Thyroid gland (tissue), 4 donors: ENCODE measurements at places on chromosomes 16 and 17. TPM values are rescaled to one million over a fixed set of nuclear protein-coding genes. Genes with fewer than 3 reads are reported as not detected.

- DNase-seq, result no peak
Measured at GRCh38 chr17:58204796-58205195, 12.3 kb downstream of the EPX start.

DNA sequence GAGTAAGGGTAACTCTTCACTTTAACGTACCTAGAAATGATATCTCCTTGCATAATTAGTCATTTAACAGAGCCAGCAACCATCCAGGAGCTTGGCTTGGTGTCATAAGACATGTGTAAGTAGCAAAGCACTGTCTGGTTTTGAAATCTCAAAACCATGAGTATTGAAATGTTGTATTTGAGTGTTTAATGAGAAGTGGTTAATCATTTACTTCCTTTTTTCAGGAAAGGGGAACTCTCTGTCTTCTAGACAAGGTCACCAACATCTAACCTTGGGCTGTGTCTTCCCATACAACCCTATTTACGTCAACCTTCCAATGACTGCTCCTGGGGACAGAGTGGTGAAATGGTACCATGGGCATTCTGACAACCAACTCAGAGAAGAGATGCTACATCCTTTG is 27.1 kb downstream of the PMP22 start:
- no peak for DNase-seq

C16orf92 gene
- total RNA-seq, result not detected

GRCh38 chr17:81984773-81985410 is 7.5 kb downstream of the ASPSCR1 start:
- DNase-seq, result no peak

PRR35 gene
- not detected for total RNA-seq

- no peak for DNase-seq
Measured at GRCh38 chr17:57603546-57603945, 141.6 kb downstream of the CCDC182 start.

GRCh38 chr16:58815181-58815888 is 81.2 kb upstream of the GOT2 start:
- no peak for DNase-seq

- DNase-seq, result no peak
Measured at GRCh38 chr17:66002812-66003211, 189.1 kb downstream of the CEP112 start.

SLC47A2 gene
- total RNA-seq, result not detected

- DNase-seq, result no peak
Measured at GRCh38 chr17:71099003-71099714, 929.8 kb downstream of the KCNJ2 start.
